Fibroblast of skin of left quadriceps (primary cell): ENCODE measurements at places on chromosomes 4 and X.

DNA sequence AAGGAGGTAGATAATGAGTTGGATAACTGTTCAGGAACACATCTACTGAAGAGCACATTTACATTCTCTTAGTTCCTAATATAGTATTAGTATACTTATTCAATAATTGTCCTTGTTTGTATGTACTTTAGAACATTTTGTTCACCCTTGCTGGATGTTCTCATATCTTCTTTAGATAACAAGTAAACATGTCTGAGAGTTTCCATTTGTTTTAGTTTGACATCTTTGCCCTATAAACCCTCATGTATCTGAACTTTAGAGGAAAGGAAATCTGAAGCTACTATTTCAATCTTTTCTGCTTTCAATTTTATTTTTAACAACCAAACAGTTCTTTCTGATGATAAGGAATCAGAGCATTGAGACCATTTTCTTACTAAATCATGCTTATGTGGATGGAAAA lies 518.6 kb downstream of the RPA4 start:
- DNase-seq = no peak

DNA sequence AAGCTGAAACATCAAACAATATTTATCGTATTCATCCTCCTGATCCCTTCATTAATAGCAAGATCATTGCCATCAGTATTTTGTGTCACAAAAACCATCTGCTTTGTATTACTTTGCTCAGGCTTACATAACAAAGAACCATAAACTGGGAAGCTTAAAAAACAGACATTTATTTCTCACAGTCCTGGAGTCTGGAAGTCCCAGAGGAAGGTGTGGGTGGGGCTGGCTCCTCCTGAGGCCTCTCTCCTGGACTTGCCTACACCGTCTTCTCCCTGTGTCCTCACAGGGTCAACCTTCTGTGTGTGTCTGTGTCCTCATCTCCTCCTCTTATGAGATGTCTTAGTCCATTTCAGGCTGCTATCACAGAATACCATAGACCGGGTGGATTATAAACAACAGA lies 61.3 kb upstream of the MXRA5 start:
- no peak for DNase-seq

- DNase-seq = no peak
These were observed 29.5 kb downstream of the METTL14 start for GRCh38 chr4:118714682-118715081.

DNA sequence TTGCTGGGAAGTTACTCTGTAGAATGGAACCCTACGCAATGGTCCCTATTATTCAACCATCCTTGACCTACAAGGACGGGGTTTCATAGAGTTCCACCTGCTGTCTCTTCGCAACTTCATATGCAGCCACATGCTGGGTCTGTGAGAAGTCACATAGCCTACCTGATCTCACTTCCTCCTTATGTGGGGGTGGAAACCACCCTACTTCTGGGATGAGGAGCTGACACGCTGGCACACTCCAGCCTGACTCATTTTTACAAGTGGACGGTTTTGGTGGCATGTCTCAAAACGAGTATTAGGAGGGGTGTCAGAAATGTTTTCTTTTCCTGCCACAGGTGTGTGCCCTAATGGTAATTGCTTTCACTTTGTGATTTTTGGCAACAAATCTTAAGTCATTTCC lies 36.8 kb upstream of the ARSD start:
- DNase-seq = no peak

DNA sequence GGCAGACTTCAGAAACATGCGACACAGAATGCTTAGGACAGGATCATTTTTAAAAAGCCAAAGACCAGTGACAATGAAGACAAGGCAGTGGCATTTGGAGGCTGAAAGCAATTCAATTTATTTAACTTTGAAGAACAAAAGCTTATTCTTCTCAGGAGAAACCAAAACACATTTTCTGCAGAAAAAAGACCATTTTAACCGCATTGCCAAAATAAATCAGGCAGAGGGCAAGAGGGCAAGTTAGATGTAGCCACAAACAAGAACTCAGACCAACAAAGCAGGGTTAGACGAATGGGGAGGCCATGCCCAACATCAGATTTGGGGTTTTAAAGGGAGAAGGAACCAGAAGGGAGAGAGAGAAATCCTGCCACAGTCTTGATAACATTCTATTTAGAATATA lies 58.9 kb downstream of the RELL1 start:
- DNase-seq = no peak

GRCh38 chrX:65266482-65266881 lies 268.1 kb downstream of the LAS1L start:
- DNase-seq = no peak

GRCh38 chrX:72685810-72686456 lies 28.2 kb downstream of the PHKA1 start:
- DNase-seq = peak; percentile 4

DNA sequence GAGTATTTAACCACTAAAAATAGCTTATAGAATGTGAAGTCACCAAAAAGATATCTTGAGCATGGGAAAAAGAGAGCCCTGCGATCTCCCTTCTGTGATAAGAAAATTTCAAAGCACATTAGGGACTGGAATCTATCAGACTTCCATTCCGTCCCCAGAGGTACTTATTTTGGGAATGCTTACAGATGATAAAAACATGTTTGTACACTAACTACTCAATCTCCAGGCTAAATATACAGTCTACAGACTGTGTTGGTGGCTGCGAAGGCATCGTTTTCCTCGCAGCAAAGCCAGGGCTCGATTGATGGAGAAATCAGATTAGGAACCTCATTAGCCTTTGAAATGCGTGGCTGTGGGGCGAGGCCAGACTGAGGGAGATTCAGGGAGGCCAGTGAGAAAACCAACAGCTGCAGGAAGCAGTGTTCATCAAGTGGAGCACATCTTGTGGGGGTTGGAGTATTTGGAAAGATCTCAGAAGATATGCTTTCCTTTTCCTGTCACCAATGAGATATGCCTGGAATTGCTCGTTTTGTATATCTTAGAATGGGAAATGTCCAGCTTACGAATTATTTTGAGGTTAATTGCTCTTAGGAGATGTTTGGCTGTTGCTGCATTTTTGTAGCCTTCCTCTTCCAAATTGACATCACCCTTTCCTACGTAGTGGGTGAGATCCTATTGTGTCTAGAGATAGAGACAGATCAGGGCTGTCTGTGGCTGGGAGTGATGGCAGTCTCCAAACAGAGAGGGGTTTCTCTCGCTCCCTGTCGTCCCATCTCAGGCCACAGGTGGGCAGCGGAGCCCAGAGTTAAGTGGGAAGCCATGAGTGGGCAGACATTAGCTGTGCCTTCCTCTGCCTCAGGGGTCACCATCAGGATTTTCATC lies 224.9 kb upstream of the FAT1 start:
- no peak for DNase-seq

GRCh38 chr4:141275834-141276233 lies 55.1 kb downstream of the ZNF330 start:
- DNase-seq = peak; percentile 55

GRCh38 chr4:119068529-119068962 lies 67.1 kb upstream of the MYOZ2 start:
- no peak for DNase-seq

- DNase-seq = no peak
These were observed 23.0 kb upstream of the CCDC149 start for GRCh38 chr4:24935856-24936255.

DNA sequence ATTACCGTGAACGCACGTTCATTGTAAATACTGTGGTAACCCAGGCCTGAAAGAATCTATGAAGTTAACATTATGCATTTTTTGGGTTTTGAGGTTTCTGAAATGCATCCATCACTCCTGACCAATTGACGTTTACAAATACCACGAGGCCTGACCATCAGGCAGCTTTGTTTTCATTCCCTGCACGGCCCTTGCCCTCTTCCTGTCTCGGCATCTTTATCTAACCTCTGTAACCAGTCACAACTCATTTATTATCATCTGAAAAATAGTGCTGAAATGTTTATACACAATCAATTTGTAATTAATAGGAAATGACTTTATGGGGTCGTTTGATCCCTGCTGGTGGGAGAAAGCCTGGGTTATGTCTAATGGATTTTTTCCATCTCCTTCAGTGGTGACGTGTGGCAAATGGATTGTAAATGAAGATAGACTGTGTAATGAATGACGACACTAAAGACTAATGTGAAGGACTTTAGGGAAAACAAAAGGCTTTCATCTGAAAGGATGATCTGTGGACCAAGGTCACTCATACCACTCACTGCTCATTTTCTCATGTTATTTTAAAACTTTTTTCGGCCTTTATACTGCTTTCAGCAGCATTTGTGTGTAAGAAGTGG lies 102.7 kb upstream of the SORBS2 start:
- DNase-seq = peak; percentile 72

GRCh38 chrX:140360284-140360683 lies 144.6 kb downstream of the SOX3 start:
- no peak for DNase-seq

- no peak for DNase-seq
These were observed 9.0 kb upstream of the INTU start for GRCh38 chr4:127623797-127624083.

DNA sequence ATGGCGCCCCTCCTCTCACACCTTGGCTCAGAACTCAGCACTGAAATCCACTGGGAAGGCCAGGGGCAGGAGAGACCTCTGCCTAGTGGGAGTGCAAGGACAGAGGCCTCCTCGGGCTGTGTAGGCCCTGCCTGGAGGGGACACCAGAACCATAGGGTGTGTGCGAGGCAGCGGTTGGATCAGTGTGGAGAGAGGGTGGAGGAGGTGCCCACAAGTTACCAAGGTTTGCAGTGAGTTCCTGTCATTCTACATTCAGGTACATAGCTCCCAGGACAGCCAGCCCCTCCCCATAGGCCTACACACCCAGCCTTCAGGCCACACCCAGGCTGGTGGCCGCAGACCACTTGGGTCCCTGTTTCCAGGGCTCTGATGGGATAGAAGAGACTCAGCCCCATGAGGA lies 19.2 kb upstream of the SPON2 start:
- DNase-seq = no peak

- DNase-seq = no peak
These were observed 50.4 kb upstream of the IL13RA2 start for GRCh38 chrX:115067812-115068211.

- peak; percentile 81 for DNase-seq
These were observed 158.0 kb downstream of the SH2D1A start for GRCh38 chrX:124504111-124504983.

DNA sequence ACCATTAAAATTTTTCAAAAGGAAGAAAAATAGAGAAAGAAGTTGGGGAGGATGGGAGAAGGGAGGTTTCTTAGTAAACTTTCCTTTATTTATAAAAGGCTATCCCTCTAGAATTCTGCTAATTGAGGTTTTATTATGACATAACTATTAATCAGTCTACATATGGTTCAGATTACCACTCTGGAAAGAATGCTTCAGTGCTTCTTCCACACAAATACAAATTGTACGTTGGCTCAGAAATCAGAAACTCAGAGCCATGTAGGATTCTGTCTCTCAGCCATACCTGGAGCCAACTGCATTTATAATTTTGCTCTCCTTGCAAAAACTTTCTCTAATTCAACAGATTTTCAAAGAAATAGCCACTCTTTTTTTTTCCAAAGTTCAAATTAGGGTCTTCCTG lies 37.1 kb downstream of the SRPX start:
- no peak for DNase-seq

GRCh38 chrX:120768254-120768653 lies 107.4 kb downstream of the CT47B1 start:
- no peak for DNase-seq

DNA sequence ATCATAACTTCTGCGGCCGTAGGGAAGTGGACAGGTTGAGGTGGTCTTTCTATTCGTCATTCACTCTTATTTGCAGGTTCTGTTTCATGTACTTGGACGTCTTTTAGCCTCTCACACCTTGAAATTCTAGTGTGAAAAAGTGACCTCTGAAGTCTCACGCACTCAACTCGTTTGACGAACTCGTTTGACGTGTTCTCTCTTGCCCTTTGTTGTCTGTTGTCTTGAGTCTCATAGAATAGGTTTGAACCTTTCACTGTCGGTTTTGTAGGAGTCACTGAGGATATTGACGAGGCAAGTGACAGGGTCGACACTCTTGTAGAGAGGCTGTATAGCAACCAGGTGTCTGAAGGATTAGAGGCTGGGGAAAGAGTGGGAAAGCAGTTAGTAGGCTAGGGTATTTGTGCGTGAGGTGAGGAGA lies 1.1 kb upstream of the PGRMC2 start:
- no peak for DNase-seq

DNA sequence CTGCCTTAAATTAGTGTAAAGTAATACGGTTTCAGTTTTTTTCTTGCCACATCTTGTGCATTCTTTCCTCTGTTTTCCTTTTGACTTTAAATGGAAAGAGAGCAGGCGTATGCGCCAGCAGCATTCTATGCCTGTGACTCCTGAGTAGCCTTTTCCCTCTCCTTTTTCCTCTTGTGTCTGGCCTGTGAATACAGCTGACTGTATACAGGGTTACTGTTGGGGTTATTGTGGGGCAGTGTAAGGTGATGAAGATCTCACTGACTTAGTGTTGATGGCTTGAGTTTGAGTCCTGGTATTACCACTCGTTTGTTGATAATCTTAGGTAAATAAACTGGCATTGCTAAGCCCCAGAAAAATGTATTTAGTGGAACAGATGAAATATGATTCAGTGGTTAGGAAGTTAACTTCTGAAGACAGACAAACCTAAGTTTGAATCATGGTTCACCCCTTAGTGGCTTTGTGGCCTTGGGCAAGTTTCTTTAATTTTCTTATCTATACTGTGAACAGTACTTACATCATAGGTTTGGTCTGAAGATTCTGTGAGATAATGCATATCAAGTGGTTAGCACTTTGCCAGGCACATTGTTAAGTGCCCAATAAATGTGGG lies 105.1 kb downstream of the FNIP2 start:
- peak; percentile 61 for DNase-seq

- DNase-seq = no peak
These were observed 69.4 kb downstream of the PDS5A start for GRCh38 chr4:39908284-39908683.

GRCh38 chrX:71147496-71148277 lies 3.0 kb downstream of the NLGN3 start:
- DNase-seq = no peak

GRCh38 chr4:1588306-1588705 lies 95.8 kb downstream of the FAM53A start:
- DNase-seq = no peak

GRCh38 chrX:112832481-112833095 lies 8.0 kb downstream of the AMOT start:
- no peak for DNase-seq

GRCh38 chr4:109850601-109851000 lies 2.7 kb downstream of the LRIT3 start:
- DNase-seq = no peak

DNA sequence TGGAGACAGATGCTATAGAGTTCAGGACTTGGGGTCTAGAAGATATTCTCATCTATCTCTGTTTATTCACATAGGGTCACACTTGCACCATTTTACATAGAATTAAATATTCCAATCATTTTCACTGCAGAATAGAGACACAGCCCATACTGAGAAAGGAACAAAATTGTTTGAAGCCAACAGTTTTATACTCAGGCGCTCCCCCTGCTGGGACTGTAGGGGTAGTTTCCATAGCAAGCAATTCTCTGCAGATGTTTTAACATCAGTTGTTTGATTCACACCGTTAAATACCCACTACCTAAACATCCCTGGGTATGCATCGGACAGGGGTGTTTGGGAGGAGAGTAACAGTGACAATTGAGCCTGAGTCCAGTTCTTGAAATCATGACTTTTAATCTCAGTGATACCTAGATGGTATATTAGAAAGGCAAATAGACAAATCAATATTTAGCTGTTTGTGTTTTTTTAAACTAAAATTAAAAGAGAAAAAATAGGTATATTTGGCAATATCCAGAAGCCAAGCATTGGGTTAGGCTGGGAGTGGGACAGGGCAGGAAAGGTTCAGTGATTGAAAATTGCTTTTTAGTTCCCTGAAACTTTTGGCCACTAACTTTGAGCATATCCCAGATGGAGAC lies 33.8 kb downstream of the LONRF3 start:
- no peak for DNase-seq
